ENCODE measurements at places on chromosomes 7 and 10.

DNA sequence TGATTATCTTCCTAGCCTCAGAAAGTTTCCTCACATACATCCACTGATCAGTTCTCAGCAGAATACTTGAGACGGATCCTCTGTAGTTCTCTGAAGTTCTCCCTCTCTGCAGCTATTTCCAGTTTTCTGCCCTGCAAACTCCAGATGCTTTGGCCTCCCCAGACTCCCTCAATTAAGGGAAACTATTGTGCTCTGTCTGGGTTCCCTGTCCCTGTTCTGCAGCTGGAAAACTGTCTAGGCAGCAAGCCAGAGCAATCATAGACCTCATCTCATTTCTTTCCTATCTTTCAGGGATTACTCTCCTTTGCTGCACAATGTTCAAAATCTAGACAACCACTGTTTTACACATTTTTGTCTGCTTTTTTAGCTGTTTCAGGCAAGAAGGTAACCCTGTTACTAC, 9.2 kb downstream of the MICU1 start:
- DNase-seq: no peak

DNA sequence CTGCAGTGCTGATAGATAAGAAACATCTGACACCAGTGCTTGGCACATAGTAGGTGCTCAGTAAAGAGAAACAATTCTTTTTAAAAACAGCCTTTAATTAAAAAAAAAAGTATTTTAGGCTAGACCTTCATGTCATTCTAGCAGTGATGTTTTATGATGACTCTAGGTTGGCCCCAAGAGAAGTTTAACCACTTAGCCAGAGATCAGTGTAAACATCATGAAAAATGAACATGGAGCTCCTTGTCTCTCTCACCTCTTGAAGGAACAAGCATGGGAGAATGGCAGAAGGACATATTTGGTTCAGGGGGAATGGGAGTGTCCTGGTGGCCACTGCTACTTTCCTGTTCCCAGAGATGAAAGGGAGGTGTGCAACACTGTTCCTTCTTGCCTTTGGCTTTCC, 641.0 kb downstream of the LRMDA start:
- DNase-seq: no peak

DNA sequence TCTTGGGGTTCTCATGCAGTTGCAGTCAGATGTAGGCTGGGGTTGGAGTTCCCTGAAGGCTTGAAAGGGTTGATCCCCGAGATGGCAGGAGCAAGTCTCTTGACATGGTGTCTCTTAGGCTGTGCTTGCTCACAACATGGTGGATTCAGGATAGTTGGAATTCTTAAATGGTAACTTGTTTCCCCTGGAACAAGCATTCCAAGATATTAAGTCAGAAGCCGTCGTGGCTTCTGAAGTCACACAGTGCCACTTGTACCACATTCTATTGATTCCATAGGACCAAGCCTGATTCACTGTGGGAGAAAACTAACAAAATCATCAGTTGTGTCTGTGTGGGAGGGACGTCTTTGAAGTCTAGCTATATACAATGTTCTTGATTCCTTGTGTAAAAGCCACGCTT, 3.5 kb upstream of the SLC35B4 start:
- DNase-seq: no peak

GRCh38 chr10:101772895-101773761, 2.8 kb downstream of the FGF8 start:
- no peak for DNase-seq

GRCh38 chr7:108455551-108455997, 662 bp downstream of the NRCAM start:
- DNase-seq: peak; percentile 45

DNA sequence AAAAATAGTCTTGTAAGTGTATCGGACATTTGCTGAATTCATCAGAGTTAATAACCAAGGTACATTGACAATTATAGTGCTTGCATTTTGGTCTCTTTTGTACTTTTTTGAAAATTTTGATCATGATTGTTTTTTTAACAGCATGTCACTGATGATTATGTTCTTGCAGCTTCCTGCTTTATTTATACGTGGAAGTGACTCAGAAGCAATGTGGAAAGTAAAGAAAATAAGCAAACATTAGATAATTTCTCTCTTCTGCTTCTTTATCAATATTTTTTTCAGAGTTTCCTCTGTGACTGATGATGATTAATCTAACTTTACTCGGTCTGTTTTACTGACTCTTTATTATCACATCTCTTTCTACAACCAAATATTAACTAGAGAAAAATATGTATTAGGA, 1351.9 kb downstream of the REEP3 start:
- no peak for DNase-seq

GRCh38 chr10:46223064-46223480, 63.7 kb upstream of the ANTXRL start:
- DNase-seq: no peak

- DNase-seq: no peak
Observed at GRCh38 chr10:17146892-17147291, 17.3 kb upstream of the CUBN start.

- no peak for DNase-seq
Observed at GRCh38 chr7:83040484-83040883, 122.2 kb downstream of the PCLO start.

DNA sequence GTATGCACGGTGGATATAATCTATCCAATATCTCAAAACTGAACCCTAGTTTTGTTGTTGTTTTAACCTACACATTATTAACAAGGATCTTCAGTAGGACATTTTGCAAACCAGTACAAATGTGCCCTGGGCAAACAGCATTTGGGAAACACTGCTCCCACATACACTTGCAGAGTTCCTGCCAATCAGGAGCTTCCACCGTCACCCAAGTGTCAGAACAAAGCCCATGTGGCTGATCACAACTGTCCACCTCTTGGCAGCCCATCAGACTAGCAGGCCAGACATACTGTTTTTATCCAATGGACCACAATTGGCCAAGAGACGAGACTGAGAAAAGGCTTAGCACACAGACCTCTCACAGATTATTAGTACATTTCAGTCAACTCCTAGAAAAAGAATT, 200.4 kb downstream of the FAM107B start:
- no peak for DNase-seq

GRCh38 chr10:70175516-70175915, 5.2 kb upstream of the SAR1A start:
- no peak for DNase-seq
